Lower leg skin (tissue), 4 donors: ENCODE measurements at places on chromosomes 12 and 14. TPM values are rescaled to one million over a fixed set of nuclear protein-coding genes. Genes with fewer than 3 reads are reported as not detected.

Gene TAS2R19
- total RNA-seq = 2.3 TPM

Gene C2CD5
- total RNA-seq = 19.3 TPM

Gene SELPLG
- 4.0 TPM for total RNA-seq

Gene FLRT2
- total RNA-seq = 11.5 TPM

Gene P2RX7
- 9.8 TPM for total RNA-seq

Gene SLC17A8
- not detected for total RNA-seq

Gene TGM1
- total RNA-seq = 261 TPM

Gene SLC16A7
- total RNA-seq = 31.0 TPM

Gene ERBB3
- 177 TPM for total RNA-seq

Gene KICS2
- total RNA-seq = 15.6 TPM

Gene TDRD9
- 0.17 TPM for total RNA-seq

Gene HOXC12
- 6.8 TPM for total RNA-seq

Gene AEBP2
- 49.9 TPM for total RNA-seq

Gene TAS2R7
- total RNA-seq = not detected

Gene OTUB2
- 20.2 TPM for total RNA-seq

Gene MGAT4C
- total RNA-seq = not detected

Gene DBX2
- total RNA-seq = 0.56 TPM

Gene DPF3
- 1.1 TPM for total RNA-seq

Gene TEX52
- total RNA-seq = not detected

Gene TMEM179
- total RNA-seq = not detected

Gene NEK9
- 62.7 TPM for total RNA-seq

Gene ARHGEF40
- total RNA-seq = 21.2 TPM

Gene EMP1
- 537 TPM for total RNA-seq

Gene RTL1
- total RNA-seq = not detected

Gene GLRX5
- total RNA-seq = 33.5 TPM

Gene GAS2L3
- 2.9 TPM for total RNA-seq

Gene PRH2
- total RNA-seq = not detected

Gene GPR68
- 1.3 TPM for total RNA-seq

Gene HEATR5A
- total RNA-seq = 11.6 TPM

Gene GNB3
- 1.2 TPM for total RNA-seq

Gene ZNF385A
- total RNA-seq = 89.0 TPM

Gene IFT81
- total RNA-seq = 12.0 TPM

Gene TSPAN8
- total RNA-seq = 5.9 TPM

Gene PPFIA2
- total RNA-seq = 0.84 TPM

Gene WSB2
- total RNA-seq = 45.2 TPM

Gene TAS2R31
- 1.1 TPM for total RNA-seq

Gene TAS2R46
- 0.57 TPM for total RNA-seq

Gene PHLDA1
- 13.6 TPM for total RNA-seq

Gene RERG
- 2.9 TPM for total RNA-seq

Gene KCNH3
- total RNA-seq = not detected

Gene RPGRIP1
- total RNA-seq = 2.6 TPM

Gene ZBTB1
- 50.4 TPM for total RNA-seq

Gene CMA1
- total RNA-seq = 0.63 TPM

Gene ITGA7
- total RNA-seq = 20.9 TPM

Gene FBLN5
- total RNA-seq = 128 TPM

Gene SART3
- total RNA-seq = 77.4 TPM

Gene KRT81
- total RNA-seq = 0.37 TPM

Gene BATF
- 7.3 TPM for total RNA-seq

Gene ACVRL1
- total RNA-seq = 12.9 TPM
